ENCODE measurements at places on chromosomes 1 and 21.

- peak; percentile 48 for DNase-seq
These were observed 7.0 kb upstream of the TRIM45 start for GRCh38 chr1:117128323-117129079.

GRCh38 chr21:44327603-44327974 lies 11.6 kb downstream of the CFAP410 start:
- no peak for DNase-seq

- DNase-seq: no peak
These were observed 97.4 kb upstream of the KRTAP19-8 start for GRCh38 chr21:31135531-31136184.

DNA sequence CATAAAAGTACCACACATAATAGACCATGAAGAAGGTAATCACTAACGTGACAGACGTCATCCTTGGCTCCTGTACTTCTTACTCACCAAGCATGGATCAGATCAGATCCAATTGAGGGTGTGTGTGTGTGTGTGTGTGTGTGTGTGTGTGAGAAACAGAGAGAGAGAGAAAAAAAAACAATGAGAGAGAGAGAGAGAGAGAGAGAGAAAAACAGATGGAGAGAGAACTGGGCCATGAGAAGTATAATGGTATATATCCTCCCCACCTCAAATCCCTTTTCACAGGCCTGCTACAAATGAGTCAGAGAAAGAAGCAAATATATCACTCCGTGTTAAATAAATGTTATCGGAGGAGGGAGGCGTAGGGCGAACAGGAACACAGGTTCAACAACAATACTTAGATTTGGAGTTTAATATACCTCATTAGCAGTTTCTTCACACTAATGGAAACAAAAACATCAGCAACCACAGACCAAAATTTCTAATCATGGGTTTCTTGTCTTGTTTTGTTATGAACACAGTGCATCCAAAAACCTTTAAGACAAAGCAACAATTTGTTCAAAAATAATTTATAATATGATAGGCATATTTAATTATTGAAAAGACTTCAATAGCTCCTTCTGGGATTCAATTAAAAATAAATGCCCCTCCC lies 45.3 kb downstream of the TIAM1 start:
- no peak for DNase-seq

- DNase-seq: peak; percentile 73
These were observed 61.4 kb downstream of the EIF2B3 start for GRCh38 chr1:44924835-44925464.

DNA sequence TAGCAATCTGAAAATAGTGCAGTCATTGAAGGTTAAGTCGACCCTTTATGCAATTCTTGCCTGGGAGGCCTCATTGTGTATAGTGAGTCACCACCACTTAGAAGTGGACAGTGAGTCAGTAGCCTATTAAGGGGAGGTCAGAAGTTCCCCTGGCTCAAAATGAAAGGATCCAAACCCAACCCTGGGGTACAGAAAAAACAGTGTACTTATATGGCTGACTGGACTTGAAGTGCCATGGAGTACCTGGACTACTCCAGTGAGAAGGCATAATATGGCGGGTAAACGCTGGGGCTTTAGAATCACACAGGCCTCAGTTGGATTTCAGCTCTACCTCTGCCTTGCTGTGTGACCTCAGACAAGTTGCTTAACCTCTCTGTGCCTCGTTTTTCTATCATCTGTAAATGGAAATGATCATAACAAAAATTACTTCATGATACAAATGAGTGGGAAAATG lies 2.2 kb upstream of the BCL9 start:
- peak; percentile 61 for DNase-seq

- no peak for DNase-seq
These were observed 27.1 kb upstream of the KCNK2 start for GRCh38 chr1:215055281-215055935.

GRCh38 chr1:205950826-205951549 lies 7.7 kb upstream of the SLC26A9 start:
- DNase-seq: no peak

DNA sequence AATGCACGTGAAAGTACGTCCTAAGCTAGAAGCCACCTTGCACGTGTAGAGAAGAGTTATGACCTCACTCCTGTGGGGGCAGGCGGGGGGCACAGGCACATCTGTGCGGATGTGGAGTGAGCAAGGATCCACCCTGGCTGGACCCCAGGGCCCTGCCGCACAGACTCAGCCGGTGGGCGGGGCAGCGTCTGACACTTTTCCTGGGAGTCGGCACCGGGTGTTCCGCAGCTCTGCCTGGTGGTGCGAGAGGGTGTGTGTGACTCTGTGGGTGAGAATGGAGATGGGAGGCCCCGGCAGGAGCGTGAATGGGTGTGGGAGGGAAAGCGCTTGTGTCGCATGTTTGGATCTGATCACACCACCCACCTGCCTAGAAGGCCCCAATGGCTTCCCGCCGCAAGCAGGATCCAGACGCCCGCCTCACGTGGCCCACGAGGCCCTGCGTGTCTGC lies 29.5 kb downstream of the RAP1GAP start:
- DNase-seq: no peak

- no peak for DNase-seq
These were observed 339.1 kb downstream of the NTNG1 start for GRCh38 chr1:107479865-107480350.

- DNase-seq: no peak
These were observed 97.4 kb upstream of the EDEM3 start for GRCh38 chr1:184851822-184852746.

DNA sequence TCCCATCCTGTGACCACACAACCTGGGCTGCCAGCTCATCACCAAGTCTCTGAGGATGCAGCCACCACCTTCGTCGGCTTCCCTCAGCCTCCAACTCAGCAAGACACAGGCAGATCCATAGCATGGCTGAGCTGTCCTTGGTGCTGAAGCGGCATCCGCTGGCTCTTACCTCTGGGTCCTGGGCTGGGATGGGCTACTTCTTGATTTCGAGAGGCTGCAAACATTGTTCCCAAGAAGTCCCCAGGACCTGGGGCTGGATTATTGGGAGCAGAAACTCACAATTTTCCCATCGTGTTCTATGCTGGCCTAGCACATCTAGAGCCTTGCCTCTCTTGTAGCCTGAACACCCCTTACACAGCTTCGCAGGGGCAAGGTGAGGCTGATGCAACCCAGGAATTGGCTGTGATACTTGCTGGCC lies 24.9 kb upstream of the C1QA start:
- DNase-seq: peak; percentile 31

DNA sequence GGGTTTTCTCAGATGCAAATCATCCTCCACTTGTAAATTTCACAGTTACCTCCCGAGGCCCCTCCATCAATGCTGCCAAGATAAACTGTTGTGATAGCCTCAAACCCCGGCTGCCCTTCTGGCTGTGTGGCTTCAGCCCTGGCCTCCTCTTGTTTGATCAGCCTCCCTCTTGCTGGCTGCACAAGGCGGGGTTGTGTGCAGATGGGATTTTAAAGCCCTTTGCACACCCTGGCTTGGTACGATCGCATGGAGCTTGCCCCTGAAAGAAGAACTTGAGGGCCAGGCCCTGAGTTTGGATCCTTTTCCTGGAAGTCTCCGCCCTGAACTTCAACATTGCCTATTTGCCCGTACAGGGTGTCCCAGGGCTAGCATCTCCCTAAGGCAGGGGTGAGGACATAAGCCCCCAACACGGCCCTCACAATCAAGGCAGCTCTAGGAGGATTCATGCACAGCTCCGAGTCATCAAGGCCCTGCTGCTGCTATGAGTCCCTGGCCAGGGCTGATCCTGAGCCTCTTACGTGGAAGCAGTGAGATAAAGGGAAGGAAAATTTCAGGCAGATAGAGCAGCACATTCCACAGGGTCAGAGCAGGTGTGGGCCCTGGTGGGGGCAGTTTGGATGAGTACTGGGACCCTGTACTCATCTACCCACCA lies 181.2 kb upstream of the VAMP3 start:
- no peak for DNase-seq

GRCh38 chr1:161044535-161044907 lies 1.3 kb downstream of the USF1 start:
- DNase-seq: no peak

DNA sequence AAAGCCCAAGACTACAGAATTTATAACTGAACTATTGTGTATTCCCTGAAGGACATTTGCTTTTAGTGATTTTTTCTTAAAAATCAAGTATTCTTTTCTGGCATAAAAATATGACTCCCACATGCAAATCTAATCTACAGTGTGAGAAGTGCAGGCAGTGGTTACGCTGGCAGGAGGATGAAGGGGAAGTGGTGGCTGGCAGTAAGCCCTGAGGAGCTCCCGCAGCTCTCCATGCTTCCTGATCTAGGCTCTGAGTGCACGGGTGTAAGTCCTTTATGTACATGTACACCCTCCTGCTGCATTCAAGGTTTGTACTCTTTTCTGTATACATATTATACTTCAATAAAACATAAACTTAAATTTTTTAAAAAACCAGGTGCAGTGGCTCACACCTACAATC lies 67.5 kb upstream of the PRDX6 start:
- DNase-seq: no peak

- no peak for DNase-seq
These were observed 103.9 kb upstream of the KCND3 start for GRCh38 chr1:112093372-112093694.

DNA sequence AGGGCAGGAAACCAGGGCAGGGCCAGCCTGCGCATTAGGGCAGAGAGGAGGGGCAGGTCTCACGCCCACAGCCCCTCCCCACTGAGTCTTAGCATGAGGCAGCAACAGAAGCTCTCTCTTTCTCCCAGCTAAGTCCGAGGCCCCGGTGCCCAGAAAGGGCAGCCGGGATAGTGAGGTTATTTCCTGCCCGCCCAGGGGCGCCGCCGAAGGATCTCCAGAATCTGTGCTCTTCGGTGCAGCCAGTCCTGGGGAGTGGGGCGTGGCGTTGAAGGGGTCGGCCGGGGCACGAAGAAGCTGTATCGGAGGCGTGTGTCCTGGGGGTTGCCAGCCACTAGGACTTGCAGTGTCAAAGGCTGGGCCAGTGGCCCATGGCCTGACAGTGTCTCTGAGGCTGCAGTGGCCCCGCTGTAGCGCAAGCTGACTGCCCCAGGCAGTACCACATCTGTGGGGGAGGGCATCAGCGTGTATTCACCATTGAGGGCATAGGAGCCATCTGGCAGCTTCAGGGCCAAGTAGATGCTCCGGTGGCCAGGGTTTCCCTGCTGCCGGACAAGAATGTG lies 7.8 kb downstream of the ADAMTS4 start:
- DNase-seq: no peak

GRCh38 chr1:20325844-20326420 lies 35.3 kb downstream of the VWA5B1 start:
- DNase-seq: no peak

DNA sequence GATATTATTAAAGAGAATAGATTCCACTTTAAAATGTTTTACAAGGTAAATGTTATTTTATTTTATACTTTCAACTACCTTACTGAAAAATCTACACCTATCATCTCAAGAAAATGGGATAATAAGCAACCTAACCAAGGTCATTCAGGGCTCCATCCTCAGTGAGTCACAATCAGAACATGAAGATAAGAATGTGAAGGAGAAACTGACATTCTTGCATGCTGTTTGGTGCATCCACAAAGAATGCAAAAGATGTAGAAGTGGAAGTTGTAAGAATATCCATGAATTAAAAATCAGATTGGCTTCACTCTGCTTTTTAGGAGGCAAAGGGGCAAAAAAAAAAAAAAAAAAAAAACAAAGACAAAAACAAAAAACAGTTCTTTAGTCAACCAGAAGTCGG lies 6.5 kb downstream of the WARS2 start:
- DNase-seq: no peak

- DNase-seq: no peak
These were observed 1.1 kb downstream of the GABPA start for GRCh38 chr21:25735646-25736597.

DNA sequence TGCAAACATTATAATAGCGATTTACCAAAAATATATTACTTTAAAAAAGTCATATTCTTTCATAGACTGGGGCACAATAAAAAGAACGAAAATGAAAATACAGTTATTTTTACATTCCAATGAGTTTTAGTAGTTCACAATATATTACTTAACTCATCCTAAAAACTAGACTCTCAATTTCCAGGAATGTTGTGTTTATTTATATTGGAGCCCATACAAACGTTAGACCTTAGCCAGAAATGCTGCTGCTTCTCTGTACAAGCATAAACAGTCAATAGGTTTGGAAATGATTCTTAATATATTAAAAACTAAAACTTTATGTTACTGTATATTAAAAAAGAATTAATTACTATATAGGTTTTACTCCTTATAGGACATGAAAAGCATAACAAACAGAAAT lies 302.3 kb downstream of the BRINP3 start:
- no peak for DNase-seq

- no peak for DNase-seq
These were observed 154.3 kb downstream of the DNM3 start for GRCh38 chr1:171995573-171995972.

- DNase-seq: no peak
These were observed 310.1 kb downstream of the DPYD start for GRCh38 chr1:97610748-97611147.

DNA sequence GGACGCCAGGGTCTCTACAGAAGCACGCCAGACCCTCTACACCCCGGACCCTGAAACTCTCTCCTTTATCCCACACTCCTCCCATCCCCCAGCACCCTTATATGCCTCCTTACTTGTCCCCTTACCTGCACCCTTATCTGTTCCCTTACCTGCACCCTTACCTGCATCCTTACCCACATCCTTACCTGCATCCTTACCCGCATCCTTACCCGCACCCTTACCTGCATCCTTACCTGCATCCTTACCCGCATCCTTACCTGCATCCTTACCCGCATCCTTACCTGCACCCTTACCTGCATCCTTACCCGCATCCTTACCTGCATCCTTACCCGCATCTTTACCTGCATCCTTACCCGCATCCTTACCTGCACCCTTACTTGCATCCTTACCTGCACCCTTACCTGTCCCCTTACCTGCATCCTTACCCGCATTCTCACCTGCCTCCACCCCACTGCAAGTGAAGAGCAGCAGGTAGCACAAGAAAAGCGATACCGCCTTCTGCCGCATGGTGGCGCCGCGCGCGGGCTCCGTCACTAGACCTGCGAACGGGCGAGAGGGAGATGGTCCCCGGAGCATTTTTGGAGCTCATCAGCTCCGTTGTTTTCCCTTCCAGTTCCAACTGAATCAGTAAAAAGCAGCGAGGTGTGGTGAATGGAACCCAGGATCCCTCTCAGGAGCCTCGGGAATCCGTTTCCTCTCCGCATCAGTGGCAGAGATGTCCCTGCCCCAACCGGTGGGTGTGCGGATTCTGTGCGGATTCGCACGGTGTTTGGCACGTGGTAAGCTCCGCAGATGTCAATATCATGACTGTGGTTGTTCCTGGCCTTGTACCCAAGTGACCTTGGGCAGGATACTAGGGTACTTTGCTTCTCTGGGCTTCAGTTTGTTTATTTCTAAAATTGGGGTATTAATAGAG lies 2.9 kb downstream of the IFI6 start:
- no peak for DNase-seq

- DNase-seq: no peak
These were observed 90.5 kb upstream of the JAK1 start for GRCh38 chr1:65056866-65057265.

GRCh38 chr1:17952506-17952905 lies 155.1 kb upstream of the IGSF21 start:
- DNase-seq: no peak

DNA sequence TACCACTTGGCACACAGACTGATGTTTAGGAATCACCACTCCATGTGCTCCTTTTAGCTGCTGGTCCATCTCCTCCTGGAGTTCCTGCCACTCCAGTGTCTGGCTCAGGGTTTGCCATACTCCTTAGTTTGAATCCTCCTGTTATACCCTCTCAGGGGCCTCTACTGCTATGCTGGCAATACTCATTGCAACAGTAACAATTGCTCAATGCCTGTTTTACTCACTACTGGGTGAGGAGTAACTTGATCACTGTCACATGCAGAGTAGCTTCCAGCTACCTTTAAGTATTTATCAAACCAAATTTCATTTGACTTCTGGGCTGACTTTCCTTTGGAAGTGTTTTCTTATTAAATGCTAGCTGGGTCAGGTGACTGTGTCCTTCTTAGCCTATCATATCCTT lies 107.2 kb upstream of the WLS start:
- DNase-seq: no peak
